ENCODE measurements at places on chromosomes 7 and 10. TPM values are rescaled to one million over a fixed set of nuclear protein-coding genes. Genes with fewer than 3 reads are reported as not detected.

DNA sequence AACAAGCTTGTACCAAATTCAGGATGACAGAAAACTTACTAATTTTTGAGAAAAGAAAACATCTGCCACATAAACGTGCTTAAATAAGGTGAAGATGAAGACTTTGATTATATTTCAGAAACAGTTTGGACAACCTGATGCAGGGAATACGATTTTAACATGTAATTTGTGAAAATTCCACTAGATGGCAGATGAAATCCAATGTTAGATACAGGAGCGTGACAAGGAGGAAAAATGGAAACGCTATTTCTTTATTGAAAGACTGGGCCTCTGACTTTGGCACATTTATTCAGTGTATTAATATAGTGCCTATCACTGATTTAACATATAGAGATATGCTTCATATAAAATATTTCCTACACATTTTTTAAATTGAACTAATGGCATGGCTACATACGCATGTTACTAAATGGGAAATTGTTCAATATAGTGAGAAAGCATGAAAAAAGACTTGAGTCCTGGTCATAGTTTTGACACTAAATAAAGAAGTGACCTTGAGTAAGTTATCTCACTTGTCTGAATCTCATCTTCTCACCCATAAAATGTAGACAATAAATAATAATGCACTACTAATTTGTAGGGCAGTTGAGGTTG lies 60.7 kb downstream of the CD36 start:
- no peak for DNase-seq

DNA sequence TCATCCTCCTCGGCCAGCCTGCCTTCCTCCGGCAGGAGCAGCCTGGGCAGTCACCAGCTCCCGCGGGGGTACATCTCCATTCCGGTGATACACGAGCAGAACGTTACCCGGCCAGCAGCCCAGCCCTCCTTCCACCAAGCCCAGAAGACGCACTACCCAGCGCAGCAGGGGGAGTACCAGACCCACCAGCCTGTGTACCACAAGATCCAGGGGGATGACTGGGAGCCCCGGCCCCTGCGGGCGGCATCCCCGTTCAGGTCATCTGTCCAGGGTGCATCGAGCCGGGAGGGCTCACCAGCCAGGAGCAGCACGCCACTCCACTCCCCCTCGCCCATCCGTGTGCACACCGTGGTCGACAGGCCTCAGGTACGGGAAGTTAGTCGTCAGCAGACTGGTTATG lies 21.1 kb downstream of the BAG3 start:
- DNase-seq = no peak

Gene TTYH3
- total RNA-seq = 19.4 TPM

Gene BLNK
- total RNA-seq = 1.8 TPM
